ENCODE measurements at places on chromosomes 4 and X. TPM values are rescaled to one million over a fixed set of nuclear protein-coding genes. Genes with fewer than 3 reads are reported as not detected.
A peak's percentile ranks its signal among the peaks of the same experiment; 100 is the strongest.

- peak overlapping the region; percentile 72 for H3K4me3 ChIP-seq
- H3K27ac ChIP-seq, result peak overlapping the region; percentile 95
- H3K27me3 ChIP-seq, result no peaks in the 10 kb centered on the region
- ATAC-seq, result peak; percentile 94
- H3K4me1 ChIP-seq, result peaks cover 14% of the 10 kb centered on the region
- H3K36me3 ChIP-seq, result peaks cover 88% of the 10 kb centered on the region
Measured at GRCh38 chrX:119647552-119648420, 41.6 kb upstream of the NKRF start.

Gene SLC2A9
- 1.1 TPM for total RNA-seq

GRCh38 chrX:133888984-133889383, 96.4 kb downstream of the GPC3 start:
- no peaks in the 10 kb centered on the region for H3K27me3 ChIP-seq
- H3K36me3 ChIP-seq, result no peaks in the 10 kb centered on the region

DNA sequence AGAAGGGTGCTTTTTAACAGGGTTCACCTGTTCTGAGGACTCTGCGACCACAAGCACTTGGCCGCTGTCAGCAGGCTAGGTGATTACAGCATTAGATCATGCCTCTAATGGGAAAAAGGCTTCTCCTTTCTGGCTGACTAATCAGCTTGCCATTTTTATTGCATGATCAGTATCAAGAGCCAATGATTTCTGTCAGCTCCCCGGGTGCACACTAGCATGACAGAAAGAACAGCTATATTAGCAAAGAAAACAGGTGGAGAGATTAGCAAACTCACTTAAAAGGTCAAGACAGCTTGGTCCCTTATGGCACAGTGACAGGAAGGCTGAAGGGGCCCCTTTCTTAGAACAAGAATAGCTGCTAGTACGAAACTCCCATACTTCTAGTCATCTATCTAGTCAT, 170.0 kb downstream of the SMIM20 start:
- H3K36me3 ChIP-seq, result peaks cover 6% of the 10 kb centered on the region
- ATAC-seq, result peak; percentile 39
- H3K27me3 ChIP-seq, result no peaks in the 10 kb centered on the region
- peak overlapping the region; percentile 97 for H3K27ac ChIP-seq
- peaks cover 64% of the 10 kb centered on the region for H3K4me1 ChIP-seq
- peak overlapping the region; percentile 75 for H3K4me3 ChIP-seq

DNA sequence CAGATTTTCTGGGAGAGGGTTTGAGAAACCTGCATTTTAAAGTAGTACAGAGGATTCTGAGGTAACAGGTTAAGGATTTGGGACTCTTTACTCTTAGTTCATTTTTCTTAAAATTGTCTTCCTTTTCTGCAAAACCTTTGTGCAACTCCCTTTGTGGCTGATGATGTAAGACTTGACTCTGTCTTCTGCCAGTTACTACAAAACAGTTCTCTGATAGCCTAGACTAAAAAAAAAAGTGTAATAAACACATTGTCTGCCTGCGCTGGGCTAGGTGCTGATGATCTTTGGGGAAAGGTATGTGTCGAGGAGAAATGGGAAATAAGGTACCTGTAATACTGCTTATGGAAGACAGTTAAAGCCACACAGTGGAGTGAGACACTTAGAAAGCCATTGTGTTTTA, 28.7 kb downstream of the IL13RA1 start:
- peaks cover 11% of the 10 kb centered on the region for H3K27me3 ChIP-seq
- no peak overlapping the region for H3K4me3 ChIP-seq
- no peak overlapping the region for H3K27ac ChIP-seq
- no peak for ATAC-seq
- H3K36me3 ChIP-seq, result no peaks in the 10 kb centered on the region

- peaks cover 54% of the 10 kb centered on the region for H3K4me1 ChIP-seq
- peak overlapping the region; percentile 42 for H3K27ac ChIP-seq
- no peaks in the 10 kb centered on the region for H3K27me3 ChIP-seq
- no peak overlapping the region for H3K4me3 ChIP-seq
- peaks cover 30% of the 10 kb centered on the region for H3K36me3 ChIP-seq
- ATAC-seq, result no peak
Measured at GRCh38 chr4:152523731-152524130, 12.2 kb downstream of the FBXW7 start.

GRCh38 chr4:154368060-154368459, 123.5 kb downstream of the DCHS2 start:
- no peaks in the 10 kb centered on the region for H3K4me1 ChIP-seq
- H3K4me3 ChIP-seq, result no peak overlapping the region
- peaks cover 35% of the 10 kb centered on the region for H3K27me3 ChIP-seq
- ATAC-seq, result no peak
- no peak overlapping the region for H3K27ac ChIP-seq

- H3K27ac ChIP-seq, result no peak overlapping the region
- H3K4me3 ChIP-seq, result no peak overlapping the region
- no peaks in the 10 kb centered on the region for H3K36me3 ChIP-seq
- ATAC-seq, result no peak
- no peaks in the 10 kb centered on the region for H3K4me1 ChIP-seq
Measured at GRCh38 chr4:81130569-81130968, 84.5 kb downstream of the PRKG2 start.

GRCh38 chr4:134780244-134780643, 578.7 kb upstream of the PABPC4L start:
- no peak overlapping the region for H3K4me3 ChIP-seq
- no peaks in the 10 kb centered on the region for H3K36me3 ChIP-seq
- no peaks in the 10 kb centered on the region for H3K4me1 ChIP-seq
- H3K27me3 ChIP-seq, result no peaks in the 10 kb centered on the region
- no peak for ATAC-seq
- no peak overlapping the region for H3K27ac ChIP-seq

GRCh38 chr4:21628116-21628670, 320.4 kb downstream of the KCNIP4 start:
- no peak overlapping the region for H3K4me3 ChIP-seq
- H3K4me1 ChIP-seq, result no peaks in the 10 kb centered on the region
- H3K36me3 ChIP-seq, result no peaks in the 10 kb centered on the region
- no peak for ATAC-seq

Gene GRIA2
- total RNA-seq, result not detected
